Right ventricle myocardium superior (tissue), 1 donor: ENCODE measurements at places on chromosomes 11 and 22. TPM values are rescaled to one million over a fixed set of nuclear protein-coding genes. Genes with fewer than 3 reads are reported as not detected.

DNA sequence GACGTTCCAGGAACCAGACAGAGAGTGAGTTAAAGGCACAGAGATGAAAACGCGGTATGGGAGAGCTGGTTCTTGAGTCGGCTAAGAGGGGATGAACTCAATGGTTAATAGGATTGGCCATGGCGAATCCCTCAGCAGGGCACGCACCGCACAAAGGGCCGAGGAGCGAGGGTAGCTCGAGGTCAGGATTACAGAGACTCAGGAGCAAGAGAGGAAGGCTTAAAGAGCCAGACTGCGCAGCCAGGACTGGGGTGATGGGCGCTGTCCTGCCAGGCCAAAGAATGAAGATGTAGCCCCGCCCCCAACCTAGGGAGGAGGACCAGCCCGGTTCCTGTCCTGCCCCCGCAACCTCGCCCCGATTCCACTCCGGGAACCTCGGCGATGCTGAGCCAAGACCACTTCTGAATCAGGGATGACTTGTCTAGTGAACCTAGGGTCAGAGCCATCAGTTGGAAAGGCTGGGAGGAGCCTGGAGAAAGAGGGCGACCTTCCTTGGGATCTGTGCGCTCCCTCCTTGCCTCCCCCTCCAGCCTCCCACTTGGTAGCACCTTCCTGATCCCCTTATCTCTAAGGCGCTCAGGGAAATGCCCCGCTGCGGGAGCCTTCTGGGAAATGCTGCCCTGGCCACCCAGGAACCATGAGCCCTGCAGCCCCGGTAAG is at the start of gene PLEKHB1:
Gene PLEKHB1, plus strand, starts transcription at position 610 of the 660 bp plus-strand sequence. Its CDS starts 28 bp downstream, at position 638.
- no peak for DNase-seq

DNA sequence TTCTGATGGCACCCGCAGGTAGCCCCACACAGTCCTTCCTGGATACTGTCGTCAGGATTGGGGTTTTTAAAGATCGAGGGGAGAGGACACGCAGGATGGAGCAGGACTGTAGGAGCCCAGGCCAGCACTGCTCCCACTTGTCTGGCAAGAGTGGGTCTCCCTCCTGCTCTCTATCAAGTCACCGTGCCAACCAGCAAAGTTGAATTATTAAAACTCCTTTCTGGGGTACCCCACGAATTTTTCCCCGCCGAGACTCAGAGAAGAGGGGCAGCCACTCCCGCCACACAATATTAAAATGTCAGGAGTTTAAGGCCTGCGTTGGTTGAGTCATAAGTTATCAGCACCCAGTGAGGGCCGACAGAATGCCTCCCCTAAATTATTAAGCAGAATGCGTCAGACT is 10.1 kb downstream of the LMO1 start:
- DNase-seq: no peak

DLG2 gene
- 6.1 TPM for total RNA-seq

MS4A8 gene
- total RNA-seq: not detected

GRCh38 chr11:45225277-45225676 is 60.9 kb downstream of the SYT13 start:
- DNase-seq: no peak

DNA sequence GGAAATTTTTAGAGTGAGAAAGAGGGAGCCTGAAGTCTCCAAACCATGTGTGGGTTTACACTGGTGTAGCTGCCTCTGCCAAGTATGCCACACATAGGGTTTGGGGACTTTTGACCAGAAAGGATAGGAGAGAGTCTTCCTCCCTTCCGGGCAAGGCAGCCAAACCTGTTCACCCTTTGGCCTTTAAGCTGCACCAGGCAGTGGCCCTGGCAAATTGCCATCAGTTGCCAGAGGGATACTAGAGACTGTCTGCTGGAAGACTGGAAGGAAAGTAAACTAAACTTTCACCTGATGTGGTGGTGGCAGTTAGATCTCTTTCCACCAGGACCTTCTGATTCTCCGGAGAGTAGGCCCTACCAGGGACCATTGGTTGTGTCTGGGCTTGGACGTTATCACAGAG is 1263.2 kb downstream of the FAM181B start:
- no peak for DNase-seq

SYCE3 gene
- not detected for total RNA-seq

KRTAP5-10 gene
- total RNA-seq: not detected

DNA sequence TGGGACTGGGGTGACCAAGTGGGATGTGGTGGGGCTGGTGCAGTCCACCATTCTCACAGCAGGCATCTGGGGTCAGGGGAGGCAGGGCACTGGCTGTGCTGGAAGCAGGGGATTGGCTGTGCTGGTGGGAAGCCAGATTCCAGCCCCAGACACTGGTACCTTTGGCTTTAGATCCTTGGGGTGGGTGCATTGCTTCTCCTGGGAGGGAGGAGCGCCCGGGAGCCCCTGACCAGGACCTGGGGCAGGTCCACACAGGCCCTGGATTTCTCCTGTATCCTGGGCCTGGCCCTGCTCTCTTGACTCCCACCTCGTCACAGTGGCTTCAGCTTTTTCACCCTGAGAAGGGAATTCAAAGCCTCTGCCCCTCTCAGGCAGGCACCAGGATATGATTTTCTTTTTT is 38.5 kb downstream of the ST3GAL4 start:
- DNase-seq: no peak

GRCh38 chr11:62472063-62472884 is 53.4 kb downstream of the SCGB1A1 start:
- no peak for DNase-seq

PAMR1 gene
- 14.5 TPM for total RNA-seq

GRCh38 chr11:44618561-44619425 is 53.3 kb downstream of the CD82 start:
- DNase-seq: peak; percentile 36

DNA sequence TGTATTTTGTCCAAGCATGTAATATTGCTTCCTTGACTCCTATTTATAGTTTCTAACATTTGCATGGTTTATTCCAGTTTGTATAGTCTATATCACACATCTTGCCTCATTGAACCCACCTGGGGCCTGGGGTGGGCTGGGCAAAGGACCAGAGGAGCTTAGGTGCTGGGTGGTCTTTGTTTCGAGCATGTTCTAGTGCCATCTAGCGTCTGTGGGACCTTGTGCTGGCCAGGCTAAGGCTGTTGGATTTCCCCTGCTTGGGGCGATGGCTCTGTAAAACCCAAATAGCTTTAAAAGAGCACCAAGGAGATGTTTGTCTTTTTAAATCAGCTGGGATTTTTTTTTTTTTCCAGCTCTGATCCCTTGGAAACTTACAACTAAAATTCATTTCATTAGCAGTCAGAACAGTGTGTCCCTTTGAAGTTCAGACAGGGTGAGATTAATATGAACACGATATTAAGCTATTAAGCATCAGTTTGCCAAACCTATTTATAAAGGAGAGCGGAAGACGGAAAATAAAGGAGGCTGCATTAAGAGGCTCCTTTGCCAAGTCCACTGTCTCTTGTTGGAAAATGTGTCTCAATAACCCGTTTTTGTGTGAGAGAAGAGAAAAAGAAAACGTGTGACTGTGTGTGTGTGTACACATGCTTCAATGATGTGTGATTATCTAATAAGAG is 157.4 kb downstream of the COMMD9 start:
- peak; percentile 58 for DNase-seq

ARHGEF17 gene
- 51.5 TPM for total RNA-seq

GRCh38 chr11:75333022-75333806 is 18.2 kb downstream of the ARRB1 start:
- no peak for DNase-seq

- DNase-seq: no peak
Observed at GRCh38 chr11:109130910-109131309, 291.1 kb upstream of the C11orf87 start.

TSPAN32 gene
- 13.9 TPM for total RNA-seq

VSIG2 gene
- 1.2 TPM for total RNA-seq

TPBGL gene
- 0.11 TPM for total RNA-seq

- DNase-seq: no peak
Observed at GRCh38 chr22:24039046-24039445, 27.9 kb downstream of the CABIN1 start.

YPEL4 gene
- total RNA-seq: 0.54 TPM

GRCh38 chr22:43312608-43313007 is 30.6 kb downstream of the SCUBE1 start:
- no peak for DNase-seq

CREB3L1 gene
- 69.2 TPM for total RNA-seq

SWAP70 gene
- total RNA-seq: 19.0 TPM

- DNase-seq: no peak
Observed at GRCh38 chr11:25163421-25163820, 666.6 kb downstream of the LUZP2 start.

DNA sequence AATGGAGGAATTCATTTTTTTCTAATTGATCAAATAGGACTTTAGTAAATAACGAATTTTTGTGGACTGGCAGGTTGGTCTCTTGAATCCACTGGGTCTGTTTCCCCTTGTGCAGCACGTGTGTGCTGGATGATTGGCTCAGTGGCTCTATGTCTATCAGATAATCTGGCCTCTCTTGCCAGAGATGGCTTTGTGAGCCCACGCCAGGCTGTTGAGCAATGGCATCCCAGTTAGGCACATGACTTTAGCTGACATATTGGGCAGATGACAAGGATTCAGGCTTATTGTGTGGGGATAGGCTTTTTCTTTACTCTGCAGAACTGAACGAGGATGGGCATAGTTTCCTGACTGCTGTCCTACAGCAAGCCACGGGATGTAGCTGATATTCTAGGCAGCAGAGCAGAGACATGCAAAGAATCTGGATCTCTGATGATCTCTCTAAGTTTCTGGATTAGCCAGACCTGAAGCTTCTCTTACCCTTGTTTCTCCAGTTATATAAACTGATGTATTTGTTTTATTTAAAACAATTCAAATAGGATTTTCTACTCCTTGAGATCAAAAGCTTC is 144.9 kb downstream of the ARHGAP42 start:
- DNase-seq: peak; percentile 39

DNA sequence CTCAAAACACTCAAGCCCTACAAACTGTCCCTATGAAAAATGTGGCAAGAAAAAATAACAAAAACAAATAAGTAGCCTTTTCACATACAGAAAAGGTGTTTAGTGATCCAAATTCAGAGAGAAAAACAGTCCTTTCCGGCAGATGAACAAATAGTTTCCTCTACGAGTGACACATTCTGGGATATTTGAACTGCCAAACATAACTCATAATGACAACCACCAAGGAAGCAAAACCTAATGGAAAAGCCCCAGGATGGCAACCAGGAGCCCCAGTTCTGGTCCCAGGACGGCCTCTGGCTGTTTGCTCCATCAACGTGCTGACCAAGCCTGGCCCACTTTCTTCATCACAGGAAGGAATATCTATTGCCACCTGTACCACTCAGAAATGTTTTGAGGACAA is 6.0 kb downstream of the PACSIN2 start:
- no peak for DNase-seq

DNA sequence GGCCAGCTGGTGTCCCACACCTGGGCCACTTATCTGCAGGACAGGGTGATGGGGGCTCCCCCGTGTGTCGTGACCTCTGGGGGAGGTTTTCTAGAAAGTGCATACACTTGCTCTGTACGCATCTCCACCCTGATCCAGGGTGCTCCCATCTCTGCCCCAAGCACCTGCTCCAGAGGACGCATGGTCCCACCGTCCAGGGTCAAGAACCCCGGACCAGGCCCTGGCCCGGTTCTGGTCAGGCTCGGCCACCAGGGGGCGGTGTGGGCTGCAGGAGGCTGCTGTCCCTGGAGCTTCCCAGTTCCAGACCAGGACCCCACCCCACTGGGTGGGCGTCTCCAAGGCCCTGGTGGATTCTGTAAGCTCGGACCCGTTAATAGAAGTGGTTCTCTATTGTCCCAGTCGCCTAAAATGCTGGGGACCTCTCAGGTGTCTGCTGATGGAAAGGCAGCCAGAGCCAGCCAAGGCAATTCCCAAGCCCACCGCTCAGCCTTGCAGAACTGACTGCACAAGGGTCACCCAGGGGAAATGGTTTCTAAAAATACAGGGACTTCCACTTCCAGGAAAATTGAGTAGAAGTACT is 34.7 kb upstream of the SEPTIN5 start:
- peak; percentile 76 for DNase-seq

DNA sequence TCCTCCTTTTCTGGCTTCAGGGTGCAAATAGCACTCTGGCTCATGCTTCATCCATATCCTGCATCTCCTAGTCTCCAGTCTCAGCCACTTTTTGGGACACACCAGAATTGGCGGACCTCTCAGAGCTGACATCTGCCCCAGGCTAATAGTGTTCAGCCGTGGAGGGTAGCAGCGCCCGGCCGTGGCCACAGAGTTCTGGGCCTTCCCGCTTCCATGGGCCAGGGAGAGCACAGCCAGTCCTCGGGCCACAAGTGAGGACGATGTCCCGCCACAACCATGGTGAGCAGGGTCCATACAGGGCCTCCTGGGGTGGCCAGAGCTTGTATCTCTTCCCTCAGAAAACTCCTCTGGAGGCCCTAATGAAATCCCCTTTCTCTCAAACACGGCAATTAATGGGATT is 26.0 kb downstream of the DKK3 start:
- no peak for DNase-seq

DNA sequence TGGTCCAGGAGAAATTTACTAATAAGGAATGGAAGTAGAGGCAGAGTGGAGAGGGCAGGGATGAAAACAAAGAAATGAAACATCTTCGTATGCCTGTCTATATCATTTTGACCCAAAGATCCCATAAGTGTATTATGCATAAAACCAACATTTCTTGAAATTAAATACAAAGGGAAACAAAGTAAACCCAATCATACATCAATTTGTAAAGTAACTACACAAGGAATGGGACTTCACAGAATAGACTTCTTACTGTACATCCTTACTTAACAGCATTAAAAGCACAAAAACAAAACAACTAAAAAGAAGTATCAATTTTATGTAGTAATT is 253.6 kb upstream of the CCDC179 start:
- no peak for DNase-seq

DNA sequence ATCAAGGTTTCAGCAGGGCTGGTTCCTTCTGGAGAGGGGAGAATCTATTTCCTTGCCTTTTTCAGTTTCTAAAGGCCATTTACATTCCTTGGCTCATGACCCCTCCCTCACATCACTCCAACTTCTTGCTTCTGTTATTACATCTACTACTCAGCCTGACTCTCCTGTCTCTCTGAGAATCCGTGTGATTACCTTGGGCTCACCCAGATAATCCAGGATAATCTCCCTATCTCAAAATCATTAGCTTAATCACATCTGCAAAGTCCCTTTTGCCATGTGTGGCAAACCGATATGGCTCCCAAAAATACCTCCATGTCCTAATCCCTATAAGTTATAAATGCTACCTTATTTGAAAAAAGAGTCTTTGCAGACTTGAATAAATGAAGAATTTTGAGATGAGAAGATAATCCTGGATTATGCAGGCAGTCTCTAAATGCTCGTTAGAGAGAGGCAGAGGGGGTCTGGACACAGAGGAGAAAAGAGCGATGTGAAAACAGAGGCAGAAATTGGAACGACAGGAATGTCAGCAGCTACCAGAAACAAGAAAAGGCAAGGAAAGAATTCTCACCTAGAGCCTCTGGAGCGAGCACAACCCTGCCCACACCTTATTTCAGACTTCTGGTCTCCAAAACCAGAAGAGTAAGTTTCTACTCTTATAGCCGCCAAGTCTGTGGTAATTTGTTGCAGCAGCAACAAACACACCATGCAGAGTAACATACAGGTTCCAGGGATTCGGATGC is 23.6 kb upstream of the ARHGAP32 start:
- DNase-seq: no peak
